Amniotic stem cell (primary cell): ENCODE measurements at places on chromosomes 7 and 10.

- no peak for DNase-seq
These were observed 241.5 kb downstream of the PHTF2 start for GRCh38 chr7:78039790-78040776.

- DNase-seq: no peak
These were observed 70.6 kb downstream of the CTTNBP2 start for GRCh38 chr7:117802660-117803059.

DNA sequence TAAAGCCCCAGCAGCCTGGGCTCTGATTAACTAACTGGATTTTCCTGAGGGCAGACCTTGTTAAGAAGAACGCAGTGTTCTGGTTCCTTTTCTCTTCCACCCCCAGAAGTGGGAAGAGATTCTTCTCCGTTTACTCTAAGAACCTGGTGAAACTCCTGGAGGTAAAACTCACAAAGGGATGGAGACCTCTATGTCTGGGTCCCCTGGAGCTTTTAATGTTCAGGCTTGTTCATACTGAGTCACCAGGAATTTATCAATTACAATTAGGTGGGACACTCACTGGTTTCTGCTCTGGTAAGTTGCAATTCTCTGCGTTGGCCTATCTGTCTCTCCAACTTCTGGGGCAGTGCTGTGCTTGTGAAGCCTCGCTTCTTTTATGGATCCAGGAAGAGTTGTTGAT, 73.3 kb upstream of the CACNB2 start:
- no peak for DNase-seq

GRCh38 chr7:4269086-4269485, 413.0 kb upstream of the FOXK1 start:
- DNase-seq: no peak

DNA sequence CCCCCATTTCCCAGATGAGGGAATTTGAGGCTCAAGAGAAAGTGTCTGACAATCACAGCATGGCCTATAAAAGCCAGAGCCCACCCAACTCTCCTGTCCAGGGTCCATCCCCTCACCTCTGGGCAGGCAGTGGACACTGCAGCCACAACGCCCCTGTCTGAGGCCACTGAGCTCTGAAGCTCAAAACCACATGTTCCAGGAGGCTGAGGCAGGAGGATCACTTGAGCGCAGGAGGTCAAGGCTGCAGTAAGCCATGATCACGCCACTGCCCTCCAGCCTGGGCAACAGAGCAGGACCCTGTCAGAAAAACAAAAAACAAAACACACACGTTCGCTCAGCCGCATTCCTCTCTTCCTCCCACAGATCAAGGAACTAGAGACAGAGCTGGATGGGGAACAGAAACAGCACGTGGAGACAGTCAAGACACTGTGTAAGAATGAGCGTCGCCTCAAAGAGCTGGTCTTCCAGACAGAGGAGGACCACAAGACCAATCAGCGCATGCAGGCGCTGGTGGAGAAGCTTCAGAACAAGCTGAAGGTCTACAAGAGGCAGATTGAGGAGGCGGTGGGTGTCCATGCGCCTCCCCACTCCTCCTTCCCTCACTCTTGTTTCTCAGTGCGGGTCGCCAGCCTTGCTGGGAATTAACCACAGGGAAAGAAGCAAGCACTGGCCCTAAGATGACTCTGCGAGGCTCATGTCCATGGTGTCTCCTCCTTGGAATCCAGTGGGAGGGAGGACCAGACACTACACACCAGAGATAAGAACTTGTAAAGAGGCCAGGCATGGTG, 20.0 kb upstream of the ARPC1A start:
- DNase-seq: no peak

DNA sequence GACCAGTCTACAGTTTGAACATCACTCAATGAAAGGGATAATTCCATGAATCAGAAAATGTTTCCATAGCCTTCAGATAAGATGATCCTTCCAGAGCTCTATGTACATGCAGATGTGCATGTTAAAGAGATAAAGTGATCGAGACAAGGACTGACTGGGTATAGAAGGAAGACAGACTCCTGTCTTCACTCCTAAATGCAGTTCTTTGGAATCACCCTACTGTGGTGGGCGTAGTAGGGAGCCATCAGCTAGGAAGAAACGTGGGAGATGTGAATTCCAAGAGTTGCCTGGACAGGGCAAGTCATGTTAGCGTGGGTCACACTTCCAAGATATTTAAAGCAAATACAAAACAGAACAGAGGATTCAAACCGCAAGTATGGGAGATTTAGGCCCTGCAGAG, 23.9 kb downstream of the LOXL4 start:
- no peak for DNase-seq

- DNase-seq: no peak
These were observed 5.1 kb downstream of the ZCCHC24 start for GRCh38 chr10:79440281-79440680.

DNA sequence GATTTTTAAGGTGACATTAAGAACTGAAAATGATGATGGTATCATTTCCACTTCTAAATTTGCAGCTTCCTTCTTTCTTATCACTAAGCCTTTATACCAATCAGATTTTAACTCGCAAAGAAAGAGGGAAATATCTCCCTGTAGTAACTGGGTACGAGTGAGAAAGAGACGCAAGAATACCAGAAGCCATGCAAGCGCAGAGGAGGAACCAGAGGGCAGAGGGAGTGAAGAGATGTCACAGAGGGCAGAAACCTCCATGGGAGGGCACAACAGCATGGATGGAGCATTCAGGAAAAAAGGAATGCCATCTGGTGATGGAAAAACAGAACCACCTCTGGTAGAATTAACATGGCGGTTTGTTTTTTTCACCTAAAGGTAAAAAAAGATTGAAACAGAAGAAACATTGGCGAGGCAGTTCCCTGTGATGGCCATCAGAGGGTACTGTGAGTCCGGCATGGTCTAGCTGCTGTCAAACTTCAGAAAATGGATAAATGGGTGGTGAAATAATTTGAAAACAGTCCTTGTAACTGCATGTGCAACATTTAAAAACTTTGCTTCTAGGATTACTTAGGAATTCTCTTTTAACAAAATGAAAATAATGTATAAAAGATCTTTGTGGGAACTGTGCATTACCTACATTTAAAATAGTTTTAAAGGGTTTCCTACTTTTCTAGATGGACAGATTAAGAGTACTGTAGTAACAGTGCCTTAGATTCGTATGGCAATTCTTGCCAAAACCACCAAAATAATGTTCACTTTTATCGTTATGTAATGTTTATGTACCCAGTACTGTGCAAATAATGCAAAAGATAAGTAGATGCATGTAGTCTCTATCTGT, 91.8 kb downstream of the ARHGAP12 start:
- DNase-seq: no peak

GRCh38 chr7:118696879-118697278, 472.4 kb downstream of the ANKRD7 start:
- no peak for DNase-seq
